GM23338 (cell line): ENCODE measurements at places on chromosomes 16 and 17.

- no peak for DNase-seq
These were observed 74.1 kb downstream of the SPECC1 start for GRCh38 chr17:20083156-20083859.

DNA sequence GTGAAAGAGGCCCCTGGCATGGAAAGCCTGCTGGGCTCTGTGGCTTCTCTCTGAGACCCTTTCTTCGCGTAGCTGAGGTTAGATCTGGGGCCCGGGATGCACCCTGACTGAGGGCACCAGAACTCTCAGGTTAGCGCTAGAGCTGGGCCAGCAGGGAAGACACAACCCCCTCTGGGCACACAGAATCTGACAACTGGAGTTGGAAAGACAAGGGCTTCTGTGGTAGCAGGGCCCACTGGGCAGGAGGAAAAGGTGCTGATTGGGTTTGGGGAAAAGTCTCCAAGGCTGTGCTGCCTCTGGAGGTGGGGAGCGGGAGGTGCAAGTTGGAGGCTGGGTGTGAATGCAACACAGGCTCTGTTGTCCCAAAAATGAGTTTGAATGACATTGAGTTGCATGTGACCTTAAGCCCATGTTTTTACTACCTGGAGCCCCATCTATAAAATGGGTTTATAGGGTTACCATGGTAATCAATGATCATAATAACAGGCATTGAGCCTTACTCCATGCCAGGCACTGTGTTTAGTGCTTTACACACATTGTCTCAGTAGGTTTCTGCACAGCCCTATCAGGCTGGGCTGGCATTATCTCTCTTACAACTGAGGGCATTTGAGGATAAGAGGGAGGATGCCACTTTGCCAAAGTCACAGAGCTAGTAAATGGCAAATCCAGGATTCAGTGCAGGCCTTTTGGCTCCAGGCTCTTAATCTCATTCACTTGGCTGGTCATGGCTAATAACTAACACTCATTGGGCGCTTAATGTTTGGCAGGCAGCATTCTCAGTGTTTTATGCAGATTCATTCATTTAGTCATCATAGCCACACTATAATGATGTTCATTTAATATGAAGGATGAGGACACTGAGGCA is 9.5 kb upstream of the IGFBP4 start:
- peak; percentile 89 for DNase-seq

DNA sequence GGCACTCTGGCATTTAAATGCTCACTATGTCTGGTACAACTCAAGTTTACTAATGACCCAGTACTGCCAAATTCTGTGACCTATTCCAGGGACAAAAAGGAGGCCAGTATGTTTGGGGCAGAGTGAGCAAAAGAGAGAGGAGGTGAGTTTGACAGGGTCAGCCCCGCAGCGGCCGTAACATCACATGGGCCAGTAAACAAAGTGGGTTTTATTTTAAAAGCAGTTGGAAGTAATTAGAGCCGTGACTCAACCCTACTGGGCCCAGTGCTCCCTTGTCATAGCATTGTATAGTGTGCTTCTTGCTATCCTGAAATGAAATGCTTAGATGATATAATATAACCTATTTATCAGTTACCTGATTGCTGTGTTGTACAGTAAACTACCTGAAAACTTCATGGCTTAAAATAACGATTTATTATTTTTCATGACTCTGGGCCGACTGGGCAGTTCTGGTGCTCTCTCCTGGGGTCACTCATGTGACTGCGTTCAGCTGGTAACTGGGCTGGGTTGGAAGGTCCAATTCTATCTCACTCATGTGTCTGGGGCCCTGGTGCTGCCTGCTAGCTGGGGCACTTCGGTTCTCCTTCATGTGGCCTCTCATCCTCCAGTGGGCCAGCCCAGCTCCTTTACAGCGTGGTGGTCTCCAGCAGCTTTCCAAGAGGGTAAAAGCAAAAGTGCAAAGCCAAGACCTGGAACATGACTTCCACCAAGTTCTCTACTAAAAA is 27.4 kb downstream of the IQCK start:
- DNase-seq: no peak

DNA sequence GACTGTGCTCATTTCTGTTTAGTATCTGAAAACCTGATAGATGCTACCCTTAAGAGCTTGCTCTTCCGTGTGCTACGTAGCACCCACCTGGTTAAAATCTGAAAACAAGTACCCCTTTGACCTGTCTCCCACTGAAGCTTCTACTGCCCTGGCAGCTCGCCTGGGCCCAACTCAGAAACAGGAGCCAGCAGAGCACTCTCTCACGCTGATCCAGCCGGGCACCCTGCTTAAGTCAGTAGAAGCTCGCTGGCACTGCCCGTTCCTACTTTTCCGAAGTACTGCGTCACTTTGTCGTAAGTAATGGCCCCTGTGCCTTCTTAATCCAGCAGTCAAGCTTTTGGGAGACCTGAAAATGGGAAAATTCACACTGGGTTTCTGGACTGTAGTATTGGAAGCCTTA is 18.9 kb downstream of the NTAN1 start:
- DNase-seq: no peak
